ENCODE measurements at places on chromosomes 7 and 10. TPM values are rescaled to one million over a fixed set of nuclear protein-coding genes. Genes with fewer than 3 reads are reported as not detected.

HOXA11 gene
- not detected for total RNA-seq

DRGX gene
- total RNA-seq = not detected

PVRIG gene
- 20.9 TPM for total RNA-seq

DEPP1 gene
- 4.3 TPM for total RNA-seq

ZNF804B gene
- total RNA-seq = not detected

SPDYE17 gene
- not detected for total RNA-seq

SAMD8 gene
- total RNA-seq = 17.7 TPM

WDR86 gene
- total RNA-seq = not detected

SPDYE16 gene
- not detected for total RNA-seq

MYOF gene
- 23.8 TPM for total RNA-seq

WNT8B gene
- total RNA-seq = 0.43 TPM

PRLHR gene
- not detected for total RNA-seq

CLCN1 gene
- total RNA-seq = not detected

SORCS1 gene
- total RNA-seq = not detected

TMEM254 gene
- total RNA-seq = 13.1 TPM

HMX3 gene
- total RNA-seq = not detected

RADIL gene
- 0.26 TPM for total RNA-seq

AMPH gene
- not detected for total RNA-seq

CALHM1 gene
- total RNA-seq = not detected

BLNK gene
- total RNA-seq = not detected

C10orf105 gene
- total RNA-seq = 0.33 TPM

NANOS1 gene
- 0.59 TPM for total RNA-seq

GNGT1 gene
- not detected for total RNA-seq

IQUB gene
- 0.05 TPM for total RNA-seq

SAP25 gene
- 9.2 TPM for total RNA-seq

FGF8 gene
- total RNA-seq = 0.35 TPM

TUBAL3 gene
- 0.14 TPM for total RNA-seq

CDC14C gene
- total RNA-seq = not detected

LRIT1 gene
- total RNA-seq = not detected

GRM8 gene
- total RNA-seq = not detected

CYP2C19 gene
- 0.33 TPM for total RNA-seq

CYP3A7 gene
- not detected for total RNA-seq

NPTX2 gene
- not detected for total RNA-seq

MRC1 gene
- not detected for total RNA-seq

CXCL12 gene
- total RNA-seq = not detected

H2BK1 gene
- total RNA-seq = 0.83 TPM

Measured in activated CD4-positive, alpha-beta T cell treated with anti-CD3 and anti-CD28 coated beads, Interleukin-2, amount 10 ng/mL, durations not matched to agents 24 days and 14 days (primary cell).